ENCODE measurements at places on chromosomes 3 and 15. TPM values are rescaled to one million over a fixed set of nuclear protein-coding genes. Genes with fewer than 3 reads are reported as not detected.

DNA sequence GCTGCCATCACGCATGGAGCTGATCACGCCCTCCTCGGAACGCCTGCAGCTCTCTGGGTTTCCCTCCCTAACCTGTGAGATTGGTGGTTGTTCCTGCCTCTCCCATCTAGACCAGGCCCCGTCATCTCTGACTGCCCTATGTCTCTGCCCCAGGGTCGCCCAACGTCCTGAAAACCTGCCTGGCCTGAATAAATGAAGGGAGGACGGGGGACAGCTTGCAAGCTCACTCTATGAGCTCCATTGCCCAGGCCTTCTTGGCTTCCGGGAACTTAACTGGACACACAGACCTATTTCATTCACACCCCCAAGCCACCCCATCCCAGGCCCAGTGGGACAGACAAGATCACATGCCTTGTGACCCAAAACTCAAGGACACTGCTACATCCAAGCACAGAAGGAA is 274.2 kb downstream of the XXYLT1 start:
- no peak for DNase-seq

GRCh38 chr3:57025237-57025636 is 35.2 kb upstream of the SPATA12 start:
- no peak for DNase-seq

DNA sequence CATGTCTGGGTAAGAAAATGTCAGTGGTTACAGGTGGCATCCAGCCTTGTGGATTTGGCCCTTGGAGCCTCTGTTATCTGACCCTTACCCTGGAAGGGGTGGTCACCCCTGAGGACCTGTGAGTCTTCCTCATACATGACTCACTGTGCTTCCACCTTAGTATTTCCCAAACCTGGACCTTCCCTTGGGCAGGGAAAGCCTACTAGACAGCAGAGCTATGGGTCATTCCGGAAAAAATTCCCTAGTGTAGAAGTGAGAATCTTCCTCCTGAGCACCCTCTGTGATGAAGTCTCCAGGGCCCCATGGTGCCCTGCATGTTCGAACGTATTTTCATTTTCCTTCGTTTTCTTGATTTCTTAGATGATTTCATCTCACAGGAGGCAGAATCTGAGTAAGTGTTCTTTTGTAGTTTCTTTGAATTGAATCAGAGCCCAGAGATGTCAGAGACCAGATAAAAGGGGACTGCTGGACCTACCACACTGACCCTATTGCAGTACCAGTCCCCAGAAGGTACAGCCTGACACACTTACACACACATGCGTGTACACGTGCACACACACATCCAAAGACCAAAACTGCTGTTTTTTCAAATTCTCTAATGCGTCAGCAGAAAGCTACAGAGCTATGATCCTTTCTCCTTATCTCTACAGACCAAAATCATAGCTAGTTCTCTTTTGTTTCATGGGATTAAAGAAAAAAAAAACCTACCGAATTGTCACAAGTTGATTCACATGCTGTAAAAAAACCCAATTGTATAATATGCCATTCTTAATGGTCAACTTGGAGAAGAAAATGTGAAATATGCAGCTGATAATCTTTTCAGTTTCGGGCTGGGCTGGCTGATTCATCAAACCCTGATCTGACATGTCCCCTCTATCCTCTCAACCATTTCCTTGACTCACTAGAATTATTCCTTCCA is 50.5 kb upstream of the ARHGEF3 start:
- no peak for DNase-seq

PEX5L gene
- under 0.01 TPM for total RNA-seq

SLC30A4 gene
- total RNA-seq: 5.6 TPM

ROPN1B gene
- not detected for total RNA-seq

Measured in IMR-90 (cell line).